ENCODE measurements at places on chromosomes 1 and 21.
A peak's percentile ranks its signal among the peaks of the same experiment; 100 is the strongest.

DNA sequence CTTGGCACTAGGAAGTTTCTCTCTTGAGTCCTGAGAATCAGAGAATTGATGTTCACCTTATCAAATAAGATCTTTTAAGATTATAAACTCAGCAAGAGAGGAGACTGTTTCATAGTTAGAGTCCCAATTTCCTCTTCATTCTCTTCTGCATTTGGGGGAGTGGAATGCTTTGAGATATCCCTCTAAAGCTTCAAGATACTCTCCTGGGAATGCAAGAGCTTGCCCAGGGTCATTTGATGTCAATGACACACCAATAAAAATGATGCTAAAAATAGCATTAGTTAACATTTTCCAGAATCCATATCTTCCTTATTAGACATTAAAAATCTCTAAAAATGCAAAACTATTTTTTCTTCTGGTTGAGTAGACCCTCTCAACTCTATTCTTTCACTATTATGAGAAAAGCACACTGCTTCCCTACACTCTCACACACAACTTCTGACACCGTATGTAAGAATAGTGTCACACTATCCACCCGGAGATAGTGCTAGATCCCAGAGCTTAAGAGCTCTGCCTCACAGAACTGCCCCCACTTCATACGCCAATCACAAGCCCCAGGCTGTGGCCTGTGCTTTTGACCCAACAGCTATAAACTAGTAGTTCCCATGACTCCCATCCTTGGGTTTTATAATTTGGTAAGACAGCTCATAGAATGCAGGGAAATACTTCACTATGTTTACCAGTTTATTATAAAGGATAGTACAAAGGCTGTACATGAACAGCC, 399.9 kb upstream of the RUNX1 start:
- H3K4me3 ChIP-seq = no peak overlapping the region
- DNase-seq = no peak
- no peak overlapping the region for H3K27ac ChIP-seq
- no peaks in the 10 kb centered on the region for H3K4me1 ChIP-seq
- no peaks in the 10 kb centered on the region for H3K27me3 ChIP-seq

- H3K27ac ChIP-seq = no peak overlapping the region
- H3K4me1 ChIP-seq = peaks cover 42% of the 10 kb centered on the region
- no peak overlapping the region for H3K4me3 ChIP-seq
- H3K36me3 ChIP-seq = no peaks in the 10 kb centered on the region
- peaks cover 100% of the 10 kb centered on the region for H3K27me3 ChIP-seq
These were observed 2.7 kb upstream of the RIPK4 start for GRCh38 chr21:41769521-41769920.

- H3K27ac ChIP-seq = no peak overlapping the region
- DNase-seq = no peak
- H3K36me3 ChIP-seq = no peaks in the 10 kb centered on the region
- H3K4me1 ChIP-seq = peaks cover 3% of the 10 kb centered on the region
These were observed 1.4 kb upstream of the C1QC start for GRCh38 chr1:22641906-22642636.

DNA sequence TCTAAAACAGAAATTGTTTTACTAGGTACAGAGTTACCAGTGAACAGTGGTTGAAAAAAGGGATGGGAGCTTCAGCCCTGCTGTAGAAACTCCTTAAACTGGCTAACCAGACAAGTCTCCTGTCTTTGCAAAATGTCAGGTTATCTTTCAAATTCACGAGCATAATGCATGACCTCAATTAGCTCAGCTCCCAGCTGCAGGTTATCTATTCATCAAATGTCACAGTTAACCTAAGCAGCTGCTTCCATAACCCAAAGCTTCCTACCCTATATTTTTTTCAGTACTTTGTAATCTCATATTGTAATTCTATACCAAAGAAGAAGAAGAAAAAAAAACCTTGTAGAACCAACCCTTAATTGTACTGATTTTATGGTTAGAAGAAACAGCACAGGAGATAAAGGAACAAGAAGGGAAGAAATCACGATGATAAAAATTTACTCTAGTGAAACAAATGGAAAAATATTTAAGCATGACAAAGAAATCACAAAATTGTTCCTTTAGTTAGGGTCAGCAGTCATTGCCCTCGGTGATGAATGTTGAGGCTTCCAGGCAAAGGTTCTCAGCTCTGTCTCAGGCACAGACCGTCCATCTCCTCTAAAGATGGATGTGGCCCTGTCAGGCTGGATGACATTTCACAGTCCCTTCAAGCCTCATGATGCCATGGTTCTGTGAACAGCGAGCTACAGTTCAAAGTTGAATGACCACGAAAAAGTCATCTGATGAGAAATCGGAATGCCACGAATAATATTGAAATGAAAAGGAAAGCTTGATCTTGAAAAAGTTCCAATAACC, 95.9 kb downstream of the PLD5 start:
- no peak overlapping the region for H3K4me3 ChIP-seq
- H3K27me3 ChIP-seq = no peaks in the 10 kb centered on the region
- no peaks in the 10 kb centered on the region for H3K4me1 ChIP-seq
- DNase-seq = no peak
- H3K36me3 ChIP-seq = no peaks in the 10 kb centered on the region
- H3K27ac ChIP-seq = no peak overlapping the region

GRCh38 chr1:231219422-231220401, 21.3 kb upstream of the GNPAT start:
- H3K4me3 ChIP-seq = no peak overlapping the region
- H3K36me3 ChIP-seq = peaks cover 7% of the 10 kb centered on the region
- DNase-seq = no peak
- peaks cover 3% of the 10 kb centered on the region for H3K4me1 ChIP-seq
- H3K27ac ChIP-seq = no peak overlapping the region

DNA sequence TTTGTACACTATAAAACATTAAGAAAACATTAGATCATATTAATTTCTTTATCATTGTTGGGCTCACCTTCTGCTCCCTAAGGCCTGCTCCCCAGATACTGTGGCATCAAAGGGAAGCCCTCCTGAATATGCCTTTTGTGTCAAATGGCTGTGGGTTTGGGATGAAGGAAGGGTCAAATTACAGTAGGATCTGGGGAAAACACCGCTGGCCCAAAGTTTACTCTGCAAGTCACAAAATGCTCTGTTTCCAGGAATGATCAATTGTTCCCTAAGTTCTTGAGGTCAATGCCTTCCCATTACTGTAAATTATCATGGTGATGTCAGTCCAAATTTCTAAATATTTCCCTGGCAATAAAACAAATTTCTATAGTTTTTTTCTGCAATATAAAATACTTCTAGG, 6.8 kb upstream of the ITLN2 start:
- H3K4me3 ChIP-seq = no peak overlapping the region
- H3K36me3 ChIP-seq = no peaks in the 10 kb centered on the region
- no peaks in the 10 kb centered on the region for H3K27me3 ChIP-seq
- no peak overlapping the region for H3K27ac ChIP-seq

- DNase-seq = no peak
- no peak overlapping the region for H3K4me3 ChIP-seq
- no peak overlapping the region for H3K27ac ChIP-seq
These were observed 101.6 kb upstream of the PALMD start for GRCh38 chr1:99544328-99544727.

- DNase-seq = no peak
- no peaks in the 10 kb centered on the region for H3K36me3 ChIP-seq
- no peak overlapping the region for H3K4me3 ChIP-seq
- H3K4me1 ChIP-seq = no peaks in the 10 kb centered on the region
These were observed 28.9 kb downstream of the DISP1 start for GRCh38 chr1:222843469-222844410.

DNA sequence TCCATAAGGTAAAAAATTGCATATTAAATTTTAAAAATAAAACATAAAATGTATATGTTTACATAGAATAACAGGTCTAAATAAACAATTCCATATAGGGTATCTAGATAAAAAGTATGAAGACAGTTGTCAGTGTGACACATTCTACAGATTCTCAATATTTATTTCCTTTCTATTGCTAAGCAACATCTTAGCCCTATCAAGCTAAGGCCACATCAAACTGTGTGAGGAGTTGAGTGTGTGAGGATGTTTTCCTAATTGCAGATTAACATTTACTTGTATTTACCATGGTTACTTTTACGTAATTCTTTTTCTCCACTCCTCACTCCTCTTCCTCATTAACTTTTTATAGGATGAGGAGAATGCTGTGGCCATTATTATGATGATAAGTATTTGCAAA, 41.9 kb upstream of the MCOLN3 start:
- peaks cover 6% of the 10 kb centered on the region for H3K4me1 ChIP-seq
- no peaks in the 10 kb centered on the region for H3K27me3 ChIP-seq
- DNase-seq = no peak
- H3K27ac ChIP-seq = no peak overlapping the region

GRCh38 chr1:201647722-201648065, 108.8 kb downstream of the NAV1 start:
- peaks cover 44% of the 10 kb centered on the region for H3K27me3 ChIP-seq
- no peak for DNase-seq
- H3K27ac ChIP-seq = peak overlapping the region; percentile 82
- no peaks in the 10 kb centered on the region for H3K36me3 ChIP-seq
- H3K4me1 ChIP-seq = peaks cover 27% of the 10 kb centered on the region

GRCh38 chr1:11453742-11454491, 25.0 kb upstream of the DISP3 start:
- no peak for DNase-seq
- no peaks in the 10 kb centered on the region for H3K27me3 ChIP-seq
- no peak overlapping the region for H3K4me3 ChIP-seq
- no peaks in the 10 kb centered on the region for H3K36me3 ChIP-seq

DNA sequence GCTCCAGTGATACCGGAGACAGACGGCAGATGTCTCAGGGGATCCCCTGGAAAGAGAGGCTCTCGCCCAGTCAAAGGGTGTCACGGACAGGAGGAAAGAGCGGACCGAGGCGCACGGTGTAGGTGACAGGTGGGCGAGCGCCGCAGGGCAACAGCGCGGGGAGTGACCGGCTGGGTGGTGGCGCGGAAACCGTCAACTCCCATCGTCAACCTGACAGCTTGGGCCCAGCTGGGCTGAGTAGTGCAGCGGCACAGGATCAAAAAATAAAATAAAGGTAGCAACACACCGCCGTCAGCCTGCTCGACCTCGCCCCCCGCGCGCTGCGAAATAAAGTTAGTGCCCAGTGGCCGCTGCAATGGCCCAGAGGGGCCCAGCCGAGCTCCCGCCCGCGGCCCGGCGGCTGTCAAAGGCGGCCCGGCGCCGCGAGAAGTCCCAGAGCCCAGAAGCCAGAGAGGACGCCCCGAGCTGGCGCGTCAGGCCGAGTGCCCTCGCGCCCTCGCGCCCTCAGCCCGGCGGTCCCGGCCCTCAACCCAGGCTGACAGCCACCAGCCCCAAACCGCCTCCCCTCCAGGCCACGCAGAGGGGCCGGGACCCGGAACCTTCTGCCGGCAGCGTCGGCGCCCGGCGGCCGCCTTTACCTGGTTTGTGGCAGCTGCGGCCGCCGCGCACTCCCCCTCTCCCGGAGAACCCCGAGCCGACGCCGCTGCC, at the start of gene LYST:
Gene LYST (minus strand): TSS at position 702 of the 708 bp plus-strand sequence. CDS start 36,489 bp downstream, outside the sequence.
- H3K27ac ChIP-seq = peak within 1 kb of the TSS; percentile 95
- DNase-seq = no peak
- no peaks in the 10 kb centered on the region for H3K36me3 ChIP-seq
- peak within 1 kb of the TSS; percentile 99 for H3K4me3 ChIP-seq

- peaks cover 100% of the 10 kb centered on the region for H3K36me3 ChIP-seq
- H3K27me3 ChIP-seq = no peaks in the 10 kb centered on the region
- H3K4me3 ChIP-seq = no peak overlapping the region
- no peaks in the 10 kb centered on the region for H3K4me1 ChIP-seq
These were observed 42.0 kb upstream of the CLSTN1 start for GRCh38 chr1:9865724-9866123.

- H3K27ac ChIP-seq = no peak overlapping the region
- H3K4me1 ChIP-seq = peaks cover 14% of the 10 kb centered on the region
- H3K4me3 ChIP-seq = no peak overlapping the region
- DNase-seq = no peak
These were observed 37.0 kb downstream of the COL6A1 start for GRCh38 chr21:46018615-46019014.

DNA sequence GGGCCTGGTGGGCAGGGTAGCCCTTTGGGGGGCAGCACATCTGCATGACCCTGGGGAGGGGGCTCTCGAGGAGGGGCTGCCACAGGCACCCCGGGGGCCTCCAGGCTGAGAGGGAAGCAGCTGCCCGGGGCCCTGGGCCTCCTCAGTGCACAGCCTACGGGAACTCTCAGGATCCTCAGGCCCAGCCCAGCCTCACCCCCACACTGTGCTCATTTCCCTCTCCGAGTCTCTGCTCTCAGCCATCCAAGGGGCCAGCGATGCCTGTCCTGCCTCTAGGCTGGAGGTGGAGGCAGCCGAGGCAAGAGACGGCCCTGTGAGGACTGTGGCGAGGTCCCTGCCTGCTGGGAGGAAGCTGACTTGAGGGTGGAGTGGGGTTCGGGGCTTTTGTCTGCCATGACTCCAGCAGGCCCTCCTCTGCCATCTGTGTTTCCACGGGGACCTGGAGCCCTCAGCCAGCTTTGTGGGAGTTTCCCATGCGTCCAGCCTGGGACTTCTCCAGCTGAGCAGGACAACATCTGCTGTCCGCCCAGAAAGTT, 7.2 kb upstream of the PLEKHG5 start:
- H3K27me3 ChIP-seq = no peaks in the 10 kb centered on the region
- H3K36me3 ChIP-seq = no peaks in the 10 kb centered on the region
- no peak for DNase-seq
- peaks cover 23% of the 10 kb centered on the region for H3K4me1 ChIP-seq
- H3K27ac ChIP-seq = no peak overlapping the region

DNA sequence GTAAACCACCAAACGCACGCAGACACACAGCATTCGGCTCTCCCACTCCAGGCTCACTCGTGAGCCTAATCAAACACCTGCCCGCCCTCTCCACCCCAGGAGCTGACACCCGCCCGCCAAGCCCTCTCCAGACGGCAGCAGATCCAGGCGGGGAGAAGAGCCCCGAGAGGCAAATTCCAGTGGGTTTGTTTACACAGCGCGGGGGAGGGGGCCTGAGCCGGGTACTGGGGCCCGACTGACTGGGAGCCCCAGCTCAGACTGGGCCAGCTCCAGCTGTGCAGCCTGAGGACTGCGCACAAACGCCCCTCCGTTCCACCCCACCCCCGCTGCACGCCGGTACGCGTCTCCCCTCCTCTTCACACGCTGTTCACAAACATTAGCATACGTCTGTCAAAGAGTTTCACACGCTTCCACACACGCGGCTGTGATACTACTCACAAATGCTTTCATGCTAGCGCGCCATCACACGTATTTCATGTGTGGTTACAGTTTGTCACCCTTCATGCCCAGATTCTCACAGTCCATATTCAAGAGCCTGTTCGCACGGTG, 1.0 kb upstream of the EFNA1 start:
- H3K27ac ChIP-seq = peak overlapping the region; percentile 100
- no peaks in the 10 kb centered on the region for H3K27me3 ChIP-seq
- H3K4me1 ChIP-seq = peaks cover 51% of the 10 kb centered on the region

GRCh38 chr1:2133039-2133878, 61.3 kb downstream of the FAAP20 start:
- H3K27ac ChIP-seq = peak overlapping the region; percentile 85
- H3K4me3 ChIP-seq = peak overlapping the region; percentile 39
- H3K36me3 ChIP-seq = no peaks in the 10 kb centered on the region
- no peaks in the 10 kb centered on the region for H3K27me3 ChIP-seq
- peaks cover 36% of the 10 kb centered on the region for H3K4me1 ChIP-seq

- no peak for DNase-seq
- no peak overlapping the region for H3K27ac ChIP-seq
- H3K36me3 ChIP-seq = no peaks in the 10 kb centered on the region
- no peaks in the 10 kb centered on the region for H3K4me1 ChIP-seq
- no peaks in the 10 kb centered on the region for H3K27me3 ChIP-seq
These were observed 402.4 kb downstream of the OMA1 start for GRCh38 chr1:58143972-58144697.

All from esophagus squamous epithelium (tissue), 5 donors.